Stimulated activated CD4-positive, alpha-beta T cell treated with anti-CD3 and anti-CD28 coated beads, Interleukin-4, amount 100 ng/mL, for 1 hour (primary cell): ENCODE measurements at places on chromosomes 7 and 10.
A peak's percentile ranks its signal among the peaks of the same experiment; 100 is the strongest.

- peak; percentile 27 for DNase-seq
Measured at GRCh38 chr7:5997210-5997808, 11.5 kb downstream of the PMS2 start.

DNA sequence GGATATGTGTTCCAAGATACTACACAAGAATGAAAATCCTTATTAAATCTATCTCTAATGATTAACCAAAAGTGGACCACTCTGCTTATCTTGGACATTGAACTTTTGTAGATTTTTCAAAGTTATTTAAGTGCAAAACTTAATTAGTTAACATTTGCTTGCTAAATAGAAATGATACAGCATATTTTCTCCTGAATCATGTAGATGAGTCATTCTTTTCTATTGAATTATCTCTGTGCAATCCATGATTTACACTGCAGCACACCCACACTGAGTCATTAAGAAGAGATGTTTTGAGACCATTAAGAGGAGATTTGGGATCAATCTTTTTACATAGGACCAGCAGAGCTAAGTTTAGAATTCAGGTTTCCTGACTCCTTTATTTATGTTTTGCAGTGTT lies 6.6 kb upstream of the ABCC2 start:
- no peak for DNase-seq

DNA sequence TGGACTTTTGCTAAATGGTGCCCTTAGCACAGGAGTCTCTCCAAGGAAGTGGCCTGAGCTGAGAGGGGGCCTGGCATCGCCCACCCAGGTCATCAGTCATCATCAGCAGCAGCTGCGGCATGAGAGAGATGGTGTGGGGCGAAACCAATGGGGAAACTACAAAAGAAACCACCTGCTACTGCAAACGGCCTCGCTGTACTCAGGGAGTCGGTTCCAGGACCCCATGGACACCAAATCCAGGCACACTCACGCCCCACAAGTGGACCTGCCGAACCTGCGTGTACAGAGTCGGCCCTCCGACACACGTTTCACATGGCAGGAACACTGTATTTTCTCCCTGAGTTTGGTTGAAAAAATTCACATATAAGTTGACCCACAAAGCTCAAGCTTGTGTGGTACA lies 37.8 kb downstream of the DIP2C start:
- no peak for DNase-seq

- DNase-seq, result no peak
Measured at GRCh38 chr10:9634466-9634865, 1383.2 kb upstream of the CELF2 start.

- no peak for DNase-seq
Measured at GRCh38 chr7:89223900-89224395, 428.4 kb upstream of the TEX47 start.

GRCh38 chr10:49090696-49091380 lies 24.5 kb downstream of the VSTM4 start:
- DNase-seq, result no peak

- DNase-seq, result no peak
Measured at GRCh38 chr7:17130281-17131059, 168.0 kb upstream of the AHR start.

DNA sequence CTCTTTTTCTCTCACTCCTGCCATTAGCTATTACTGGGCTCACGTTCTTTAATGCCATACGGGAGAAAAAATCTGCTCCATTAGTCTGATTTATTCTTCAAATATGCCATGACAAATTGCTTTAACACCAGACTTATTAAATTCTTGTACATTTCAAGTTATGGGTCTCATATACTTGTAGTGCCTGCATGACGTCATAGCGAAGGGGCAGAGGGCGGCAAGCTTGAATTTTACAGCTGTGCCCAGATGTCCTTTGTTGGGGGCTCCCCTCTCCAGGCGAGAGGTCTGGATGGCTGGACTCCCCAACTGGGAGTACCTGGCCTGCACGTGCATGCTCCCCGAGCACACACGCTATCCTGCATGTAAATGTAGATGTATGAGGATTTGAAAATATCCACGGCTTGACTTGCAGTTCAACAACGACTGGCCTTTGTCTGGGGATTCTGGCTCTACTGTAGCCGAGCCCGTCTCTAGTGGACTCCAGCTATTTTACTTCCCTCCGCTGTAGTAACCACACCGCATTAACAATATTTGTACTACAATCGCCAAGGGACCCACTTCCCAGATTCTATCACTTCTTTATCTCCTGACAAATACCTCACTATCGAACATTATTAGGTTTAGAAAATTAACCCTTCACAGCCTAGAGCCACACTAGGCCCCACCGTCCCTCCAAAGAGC lies 79.5 kb downstream of the EBF3 start:
- no peak for DNase-seq

- no peak for DNase-seq
Measured at GRCh38 chr10:31947144-31947926, 18.7 kb upstream of the ARHGAP12 start.

DNA sequence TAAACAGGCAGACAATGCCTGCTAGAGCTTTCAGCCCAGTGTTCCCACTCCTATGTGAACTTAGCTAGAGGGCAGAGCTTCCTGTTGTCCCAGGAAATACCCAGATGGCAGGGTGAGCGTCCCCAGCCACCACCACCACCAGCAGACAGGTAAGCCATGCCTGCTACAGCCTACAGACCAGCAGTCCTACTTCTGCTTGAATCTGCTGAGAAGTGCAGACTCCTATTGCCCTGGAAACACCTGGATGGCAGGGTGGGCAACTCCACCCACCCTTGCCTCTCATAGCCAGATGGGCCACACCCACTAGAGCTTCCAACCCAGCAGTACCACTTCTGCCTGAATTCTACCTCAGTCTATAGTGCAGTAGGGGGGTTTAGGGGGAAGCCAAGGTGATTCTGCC lies 64.4 kb downstream of the FBXL13 start:
- no peak for DNase-seq

- no peak for DNase-seq
Measured at GRCh38 chr7:28755255-28755654, 202.9 kb downstream of the TRIL start.

- DNase-seq, result no peak
Measured at GRCh38 chr7:24727154-24728120, 29.8 kb downstream of the GSDME start.

- DNase-seq, result no peak
Measured at GRCh38 chr7:127819975-127820731, 168.2 kb downstream of the SND1 start.

GRCh38 chr10:77180794-77181193 lies 456.8 kb downstream of the KCNMA1 start:
- DNase-seq, result no peak

- peak; percentile 13 for DNase-seq
Measured at GRCh38 chr7:1459920-1460820, 900 bp upstream of the MICALL2 start.

DNA sequence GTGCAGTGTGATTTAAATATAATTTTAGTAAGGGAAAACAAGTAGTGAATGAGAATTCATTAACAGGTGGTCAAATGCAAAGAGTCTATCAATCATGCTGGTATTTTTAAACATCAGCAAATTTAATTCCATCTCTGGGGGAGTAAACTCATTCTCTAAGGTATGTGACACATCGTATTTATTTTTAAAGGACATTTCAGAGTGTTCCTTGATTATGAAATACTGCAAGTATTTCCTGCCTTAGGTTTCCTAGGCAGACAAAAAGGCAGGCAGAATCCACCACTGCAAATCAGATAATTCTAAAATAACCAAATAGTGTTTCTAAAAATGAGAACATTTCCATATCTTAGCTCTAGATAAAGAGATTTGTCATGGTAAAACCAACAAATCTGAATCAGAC lies 193.8 kb downstream of the LRRTM3 start:
- no peak for DNase-seq

DNA sequence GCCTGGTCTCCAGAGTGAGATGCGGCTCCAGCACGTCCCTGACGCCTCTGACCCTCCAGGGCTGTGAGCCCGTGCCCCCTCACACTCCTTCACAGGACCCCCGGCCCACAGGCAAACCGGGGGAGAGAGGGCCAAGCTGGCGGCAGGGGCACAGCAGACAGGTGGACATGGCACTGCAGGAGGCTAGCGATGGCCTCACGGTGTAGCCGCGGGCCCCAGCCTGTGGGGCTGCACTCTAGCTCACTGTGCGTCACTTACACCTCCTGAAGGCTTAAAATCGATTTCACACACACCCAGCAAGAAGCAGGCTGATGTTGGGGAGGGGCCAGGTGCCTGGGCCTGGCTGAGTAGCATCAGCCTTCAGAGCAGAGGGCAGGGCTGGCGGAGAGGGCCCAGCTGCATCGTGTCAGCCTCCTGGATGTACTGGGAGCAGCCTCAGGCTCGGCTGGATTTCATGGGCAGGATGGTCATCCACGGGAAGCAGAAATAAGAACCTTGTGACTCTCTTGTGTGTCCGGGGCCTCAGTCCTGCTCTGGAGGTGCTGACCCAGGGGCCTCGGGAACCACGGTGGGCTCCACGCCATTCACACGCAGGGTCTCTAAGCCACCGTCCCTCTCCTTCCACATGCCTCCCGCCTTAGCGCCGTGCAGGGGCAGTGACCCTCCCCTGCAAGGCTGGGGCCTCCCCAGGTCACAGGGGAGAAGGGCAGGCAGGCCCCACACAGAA lies 19.4 kb upstream of the KNDC1 start:
- DNase-seq, result no peak

DNA sequence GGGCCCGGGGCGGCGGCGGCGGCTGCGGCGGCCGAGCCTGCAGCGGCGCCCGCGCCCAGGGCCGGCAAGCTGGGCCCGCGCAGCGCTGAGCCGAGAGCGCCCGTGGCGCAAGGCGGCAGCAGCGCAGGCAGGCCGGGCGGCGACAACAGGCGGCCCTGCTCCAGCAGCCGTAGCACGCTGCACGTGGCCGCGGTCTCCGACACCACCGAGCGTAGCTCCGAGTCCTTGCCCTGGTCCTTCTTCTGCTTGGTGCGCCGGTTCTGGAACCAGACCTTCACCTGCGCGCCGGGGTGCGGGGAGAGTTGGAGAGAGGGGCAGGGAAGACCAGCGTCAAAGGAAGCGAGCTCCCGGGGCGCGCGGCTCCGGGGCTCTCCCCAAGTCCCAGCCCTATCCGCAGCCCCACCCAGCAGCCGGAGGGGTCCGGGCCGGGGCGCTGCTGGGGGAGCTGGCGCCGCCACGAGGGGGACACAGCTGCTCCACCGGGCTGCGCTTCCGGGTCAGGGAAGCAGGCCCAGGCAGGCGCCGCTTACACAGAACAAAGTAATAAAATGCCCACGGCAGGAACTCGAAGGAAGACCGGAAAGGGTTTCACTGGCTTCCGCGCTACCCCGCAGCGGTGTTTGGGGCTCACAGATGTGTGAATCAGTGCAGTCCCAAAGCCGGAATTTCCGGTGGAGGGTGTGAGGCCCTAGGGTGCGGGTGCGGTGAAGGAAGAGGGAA lies 3.6 kb downstream of the VAX1 start:
- no peak for DNase-seq

DNA sequence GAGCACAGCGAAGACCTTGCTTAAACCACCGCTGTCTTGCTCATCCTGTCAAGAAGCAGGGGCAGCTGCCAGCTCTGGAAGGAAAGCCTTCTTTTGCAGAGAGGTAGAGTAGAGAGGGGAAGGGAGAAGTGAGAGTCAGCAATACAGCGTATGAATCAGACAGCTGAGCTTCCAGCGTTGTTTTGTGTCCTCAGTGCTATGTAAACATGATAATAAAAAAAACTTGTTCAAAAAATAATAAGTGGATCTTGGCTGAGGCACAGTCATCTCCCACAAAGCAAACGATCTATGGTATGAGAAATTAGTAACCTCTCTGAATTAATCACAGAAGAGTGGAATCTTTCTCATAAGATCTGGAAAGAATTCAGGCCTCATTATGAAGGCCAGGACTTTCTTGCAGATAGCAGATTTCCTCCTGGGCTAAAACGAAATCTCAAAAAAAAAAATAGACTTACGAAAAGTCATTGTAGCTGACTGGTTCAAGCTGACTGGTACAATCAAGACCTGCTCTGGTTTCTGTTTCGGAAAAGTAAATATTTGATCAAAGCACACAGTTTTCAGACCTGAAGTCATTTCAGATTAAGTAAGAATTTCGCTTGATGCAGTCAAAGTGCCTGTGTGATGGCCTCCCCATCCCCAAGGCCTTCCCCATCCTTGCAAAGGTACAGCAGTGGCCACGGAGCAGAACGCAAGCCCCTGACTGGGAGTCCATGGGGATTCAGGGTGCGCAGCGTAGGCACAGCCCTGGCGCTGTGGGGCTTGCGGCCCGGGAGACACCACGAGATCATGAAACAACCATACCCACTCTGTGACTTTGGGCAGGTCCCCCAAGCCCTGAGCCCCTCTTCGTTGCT lies 29.4 kb downstream of the CHST15 start:
- DNase-seq, result no peak

DNA sequence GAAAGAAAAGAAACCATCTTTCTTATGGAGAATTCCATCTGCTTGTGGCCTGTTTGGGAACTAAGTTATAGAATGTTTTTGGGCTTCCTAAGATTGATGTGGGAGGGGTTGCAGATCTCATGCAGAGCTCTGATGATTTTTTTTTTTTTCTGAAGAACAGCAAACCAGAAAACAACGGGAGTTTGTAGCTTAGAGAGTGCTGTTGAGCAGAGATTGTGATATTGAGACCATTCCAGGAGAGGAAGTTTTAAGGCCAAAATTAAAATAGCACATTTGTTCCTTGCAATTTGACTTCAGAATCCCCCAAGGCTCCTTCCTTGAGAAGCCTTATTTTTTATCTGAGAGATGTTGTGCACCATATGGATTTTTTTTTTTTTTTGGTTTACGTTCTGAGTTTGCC lies 159.5 kb upstream of the NRP1 start:
- no peak for DNase-seq

DNA sequence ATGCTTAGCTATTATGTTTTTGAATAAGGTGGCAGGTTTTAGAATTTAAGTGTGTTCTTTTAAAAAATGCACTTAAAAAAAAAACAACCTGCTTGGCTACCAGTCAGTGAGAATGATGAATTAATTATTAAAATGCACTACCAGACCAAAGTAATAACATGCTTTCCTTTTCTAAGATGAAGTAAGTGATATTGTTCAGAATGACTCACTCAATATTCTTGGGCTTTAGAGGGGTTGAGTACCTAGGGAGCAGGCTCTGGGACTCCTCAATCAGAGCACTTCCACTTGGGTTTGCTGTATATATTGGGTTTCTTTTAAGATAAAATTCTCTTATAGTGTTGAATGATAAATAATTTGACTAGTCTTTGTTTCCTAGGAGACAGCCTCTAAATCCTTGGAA lies 8.6 kb downstream of the STAM start:
- no peak for DNase-seq

DNA sequence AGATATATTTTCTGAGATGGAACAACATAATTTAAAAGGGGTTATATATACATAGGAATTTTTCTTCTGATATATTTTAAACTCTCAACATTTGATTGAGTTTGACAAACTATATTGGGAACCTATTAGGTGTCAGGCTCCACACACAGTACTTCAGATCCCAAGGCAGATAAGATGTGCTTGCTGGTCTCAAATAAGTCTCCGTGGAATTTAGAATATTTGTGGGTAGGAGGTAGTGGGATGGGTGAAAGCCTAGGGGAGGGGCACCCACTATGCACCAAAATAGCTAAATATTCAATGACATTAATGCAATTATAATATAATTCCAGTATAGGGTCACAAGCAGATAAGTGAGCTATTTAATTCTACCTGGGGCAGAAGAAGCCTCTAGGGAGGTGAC lies 81.5 kb downstream of the ARL4A start:
- no peak for DNase-seq

- DNase-seq, result no peak
Measured at GRCh38 chr10:77862595-77862994, 64.0 kb downstream of the DLG5 start.

GRCh38 chr10:78361031-78361430 lies 327.4 kb downstream of the RPS24 start:
- DNase-seq, result no peak

GRCh38 chr10:1365540-1366321 lies 309.5 kb downstream of the WDR37 start:
- DNase-seq, result no peak
